Activated CD8-positive, alpha-beta memory T cell treated with anti-CD3 and anti-CD28 coated beads, Interleukin-2, amount 10 ng/mL, durations not matched to agents 7 days and 5 days (primary cell): ENCODE measurements at places on chromosomes 1 and 21. TPM values are rescaled to one million over a fixed set of nuclear protein-coding genes. Genes with fewer than 3 reads are reported as not detected.

DNA sequence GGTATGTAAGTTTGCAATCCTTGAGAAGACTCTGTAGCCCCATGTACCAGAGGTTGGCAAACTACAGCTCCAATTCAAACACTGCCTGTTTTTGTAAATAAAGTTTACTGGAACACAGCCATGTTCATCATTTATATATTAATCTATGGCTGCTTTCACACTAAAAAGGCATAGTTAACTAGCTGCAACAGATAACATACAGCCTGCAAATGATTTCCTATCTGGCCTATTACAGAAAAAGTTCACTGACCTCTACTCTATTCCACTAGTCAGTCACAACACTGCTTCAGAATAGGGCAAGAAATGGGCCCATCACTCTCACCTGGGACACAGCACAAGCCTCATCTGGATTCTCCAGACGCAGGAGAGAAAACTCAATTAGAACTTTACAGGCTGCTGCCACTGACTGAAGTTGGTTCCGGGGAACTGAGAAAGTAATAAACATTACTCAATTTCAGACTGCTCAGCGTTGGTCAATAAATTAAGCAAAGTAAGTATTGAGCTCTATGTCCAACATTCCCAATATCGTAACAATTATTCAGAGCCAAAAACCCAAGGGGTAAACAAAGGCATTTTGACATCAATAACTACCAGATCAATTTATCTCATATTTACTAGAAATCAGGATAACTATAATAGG, 10.6 kb downstream of the UBR4 start:
- peaks cover 19% of the 10 kb centered on the region for H3K4me1 ChIP-seq
- no peaks in the 10 kb centered on the region for H3K27me3 ChIP-seq
- H3K36me3 ChIP-seq: peaks cover 36% of the 10 kb centered on the region
- DNase-seq: no peak

S100A14 gene
- not detected for total RNA-seq

DNA sequence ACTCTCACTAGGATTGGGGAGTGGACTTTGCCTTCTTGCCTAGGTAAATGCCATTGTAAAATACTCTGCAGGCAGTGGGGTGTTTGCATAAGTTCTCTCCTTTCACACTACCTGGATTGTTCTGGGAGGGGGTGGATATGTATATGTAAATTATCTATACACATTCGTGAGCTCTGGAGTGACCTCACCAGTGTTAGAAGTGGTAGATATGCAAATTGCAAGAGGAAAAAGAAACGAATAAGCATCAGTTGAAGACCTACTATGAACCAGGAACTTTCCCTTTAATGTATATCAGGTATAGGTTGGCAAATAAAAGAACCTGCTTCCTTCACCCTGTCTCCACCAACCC, 1.5 kb upstream of the ARHGEF11 start:
- peaks cover 10% of the 10 kb centered on the region for H3K4me1 ChIP-seq
- no peak overlapping the region for H3K4me3 ChIP-seq
- no peak overlapping the region for H3K27ac ChIP-seq
- DNase-seq: no peak
- H3K27me3 ChIP-seq: peaks cover 82% of the 10 kb centered on the region

DNA sequence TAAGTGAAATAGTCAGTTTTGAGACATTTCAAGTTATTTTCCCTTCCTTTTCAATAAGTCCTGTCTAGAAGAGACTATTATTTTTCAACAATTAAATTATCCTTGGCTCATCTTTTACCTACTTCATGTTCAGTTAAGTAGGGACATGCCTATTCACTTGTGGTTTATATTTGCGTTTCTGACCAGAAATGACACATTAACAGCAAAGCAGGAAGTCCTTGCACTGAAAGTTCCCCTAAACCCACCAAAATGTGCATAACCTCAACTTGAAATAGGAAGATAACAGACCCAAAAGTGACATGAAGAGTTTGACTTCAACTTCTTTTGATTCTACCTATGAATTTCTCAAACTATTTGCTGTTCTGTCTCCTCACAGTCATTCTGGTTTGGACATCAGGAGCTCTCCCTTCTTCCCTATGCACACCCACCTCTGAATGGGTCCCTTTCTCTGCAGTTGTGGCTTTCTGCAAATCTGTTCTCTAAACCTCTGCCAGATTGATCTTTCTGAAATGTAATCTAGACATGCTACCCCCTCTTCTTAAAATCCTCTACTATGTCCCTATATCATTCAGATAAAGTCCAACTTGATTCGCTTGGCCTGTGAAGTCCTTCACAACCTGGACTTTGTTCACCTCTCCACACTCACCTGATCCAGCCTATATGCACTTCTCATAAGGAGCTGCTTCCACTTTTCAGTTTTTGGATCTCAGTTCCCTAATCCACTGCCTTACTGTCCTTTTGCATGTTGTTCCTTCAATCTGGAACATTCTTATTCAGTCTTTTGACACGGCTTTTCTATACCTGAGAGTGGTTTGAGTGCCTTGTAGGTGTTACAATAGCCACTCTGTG, 661.5 kb upstream of the ADGRL4 start:
- no peak overlapping the region for H3K27ac ChIP-seq
- DNase-seq: no peak
- H3K36me3 ChIP-seq: no peaks in the 10 kb centered on the region
- no peaks in the 10 kb centered on the region for H3K4me1 ChIP-seq
- no peaks in the 10 kb centered on the region for H3K27me3 ChIP-seq

DNA sequence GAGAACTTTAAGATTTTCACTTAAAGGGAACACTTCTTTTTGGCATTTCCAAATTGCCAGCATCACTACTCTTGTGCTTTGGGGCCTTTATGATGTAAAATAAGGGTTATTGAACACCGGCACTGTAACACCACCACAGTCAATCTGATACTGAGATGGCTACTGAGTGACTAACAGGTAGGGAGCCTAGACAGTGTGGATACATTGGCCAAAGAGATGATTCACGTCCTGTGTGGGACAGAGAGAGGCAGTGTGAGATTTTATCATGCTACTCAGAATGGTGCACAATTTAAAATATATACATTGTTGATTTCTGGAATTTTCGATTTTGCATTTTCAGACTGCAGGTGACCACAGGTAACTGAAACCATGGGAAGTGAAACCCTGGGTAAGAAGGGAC, 261.6 kb downstream of the SPATA17 start:
- no peak overlapping the region for H3K4me3 ChIP-seq
- H3K4me1 ChIP-seq: no peaks in the 10 kb centered on the region
- H3K36me3 ChIP-seq: no peaks in the 10 kb centered on the region
- H3K27me3 ChIP-seq: no peaks in the 10 kb centered on the region
- no peak overlapping the region for H3K27ac ChIP-seq

DNA sequence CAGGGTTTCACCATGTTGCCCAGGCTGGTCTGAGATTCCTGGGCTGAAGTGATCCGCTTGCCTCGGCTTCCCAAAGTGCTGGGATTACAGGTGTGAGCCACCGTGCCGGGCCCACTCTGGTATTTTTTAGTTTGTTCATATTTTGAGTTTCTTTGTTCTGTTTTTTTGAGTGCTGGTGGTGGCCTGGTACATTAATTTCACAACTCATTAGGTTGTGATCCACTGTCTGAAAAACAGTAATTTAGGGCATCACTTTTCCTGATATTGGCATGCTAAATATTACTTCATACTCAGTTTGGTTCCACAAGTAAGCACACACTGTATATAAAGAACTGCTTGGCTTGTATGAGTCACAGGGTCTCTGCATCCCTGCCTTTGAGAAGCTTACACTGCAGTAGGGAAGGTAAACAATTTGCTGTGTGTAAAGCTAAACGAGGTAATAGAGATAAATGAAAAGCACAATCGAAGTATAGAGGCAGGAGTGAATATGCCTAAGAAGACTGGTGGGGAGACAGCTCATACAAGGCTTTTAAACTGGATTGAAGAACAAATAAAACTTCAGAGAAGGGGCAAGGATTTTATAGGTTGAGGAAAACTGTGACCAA, 7.7 kb downstream of the SNX27 start:
- no peak overlapping the region for H3K4me3 ChIP-seq
- H3K27ac ChIP-seq: no peak overlapping the region
- peaks cover 41% of the 10 kb centered on the region for H3K4me1 ChIP-seq
- no peak for DNase-seq

- no peak for DNase-seq
- no peak overlapping the region for H3K4me3 ChIP-seq
- no peaks in the 10 kb centered on the region for H3K27me3 ChIP-seq
- H3K27ac ChIP-seq: no peak overlapping the region
- H3K4me1 ChIP-seq: no peaks in the 10 kb centered on the region
Measured at GRCh38 chr21:15986277-15986676, 256.5 kb downstream of the USP25 start.

GRCh38 chr1:118783095-118783758, 204.9 kb downstream of the TBX15 start:
- DNase-seq: no peak
- H3K4me1 ChIP-seq: no peaks in the 10 kb centered on the region
- H3K36me3 ChIP-seq: no peaks in the 10 kb centered on the region
- H3K27me3 ChIP-seq: no peaks in the 10 kb centered on the region

DNA sequence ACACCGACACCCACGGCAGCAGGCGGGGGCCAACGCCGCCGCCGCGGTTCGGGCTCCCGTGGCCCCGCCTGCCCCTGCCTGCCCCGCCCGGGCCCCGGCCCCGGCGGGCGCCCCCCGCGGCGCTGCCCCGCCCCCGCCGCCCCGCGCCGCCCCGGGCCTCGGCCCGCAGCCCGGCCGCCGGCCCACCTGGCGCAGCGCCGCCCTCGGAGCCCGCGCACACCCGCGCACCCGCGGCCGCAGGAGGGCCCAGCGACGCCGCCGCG, at the start of gene WNT3A:
Gene WNT3A (plus strand): TSS at position 213 of the 263 bp plus-strand sequence. CDS start 131 bp downstream, outside the sequence.
- H3K4me1 ChIP-seq: peaks cover 8% of the 10 kb centered on the region
- H3K36me3 ChIP-seq: no peaks in the 10 kb centered on the region
- no peak within 1 kb of the TSS for H3K27ac ChIP-seq
- DNase-seq: no peak
- H3K4me3 ChIP-seq: no peak within 1 kb of the TSS
- H3K27me3 ChIP-seq: peaks cover 73% of the 10 kb centered on the region

DNA sequence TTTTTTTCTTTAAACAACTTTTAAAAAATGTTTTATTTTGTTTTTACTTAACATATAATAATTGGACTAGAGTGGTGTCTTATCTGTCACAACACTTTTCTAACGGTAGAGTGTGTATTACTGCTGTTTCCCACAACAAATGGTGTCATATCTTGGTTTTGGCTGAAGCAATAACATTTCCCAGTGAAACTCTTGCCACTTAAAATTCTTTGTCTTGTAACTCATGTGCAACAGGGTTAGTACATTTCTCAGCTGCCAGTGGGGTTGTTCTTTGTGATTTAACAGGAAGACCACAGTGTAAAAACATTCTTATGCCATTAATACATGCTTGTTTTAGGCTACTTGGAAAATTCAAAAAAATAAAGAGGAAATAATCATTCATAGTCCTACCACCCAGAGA, 43.5 kb downstream of the ALPL start:
- peaks cover 35% of the 10 kb centered on the region for H3K27me3 ChIP-seq
- H3K4me1 ChIP-seq: peaks cover 4% of the 10 kb centered on the region
- no peak for DNase-seq
- H3K27ac ChIP-seq: no peak overlapping the region
- no peaks in the 10 kb centered on the region for H3K36me3 ChIP-seq

DNA sequence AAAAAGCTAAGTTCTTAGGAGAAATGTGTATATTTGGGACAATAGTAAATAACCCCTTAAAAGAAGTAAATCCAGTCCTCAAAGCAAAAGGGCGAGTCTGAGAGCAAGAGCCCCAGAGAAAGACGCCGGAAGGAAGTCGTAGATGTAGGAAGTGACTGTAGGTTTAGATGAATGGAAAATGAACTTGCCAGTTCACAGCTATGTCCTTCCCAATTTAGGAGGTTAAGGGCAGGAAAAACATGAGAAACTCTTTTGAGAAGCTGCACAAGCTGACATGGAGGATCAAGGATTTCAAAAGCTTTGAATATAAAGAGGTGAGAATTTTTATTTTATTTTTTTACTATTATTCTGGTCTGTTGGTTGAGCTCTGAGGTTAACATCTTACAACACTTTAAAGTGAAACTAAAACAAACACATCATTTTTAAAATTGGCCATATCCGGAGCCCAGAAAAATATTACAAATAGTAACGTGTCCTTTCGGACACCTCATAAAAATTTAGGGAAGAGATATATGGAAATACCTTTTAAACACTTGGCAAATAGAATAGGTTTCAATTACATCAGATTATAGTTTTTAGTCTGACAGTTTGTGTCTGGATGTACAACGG, 1178.6 kb downstream of the MRPL39 start:
- H3K4me1 ChIP-seq: peaks cover 2% of the 10 kb centered on the region
- no peak for DNase-seq
- no peaks in the 10 kb centered on the region for H3K27me3 ChIP-seq
- no peaks in the 10 kb centered on the region for H3K36me3 ChIP-seq
- H3K4me3 ChIP-seq: peak overlapping the region; percentile 70

DNA sequence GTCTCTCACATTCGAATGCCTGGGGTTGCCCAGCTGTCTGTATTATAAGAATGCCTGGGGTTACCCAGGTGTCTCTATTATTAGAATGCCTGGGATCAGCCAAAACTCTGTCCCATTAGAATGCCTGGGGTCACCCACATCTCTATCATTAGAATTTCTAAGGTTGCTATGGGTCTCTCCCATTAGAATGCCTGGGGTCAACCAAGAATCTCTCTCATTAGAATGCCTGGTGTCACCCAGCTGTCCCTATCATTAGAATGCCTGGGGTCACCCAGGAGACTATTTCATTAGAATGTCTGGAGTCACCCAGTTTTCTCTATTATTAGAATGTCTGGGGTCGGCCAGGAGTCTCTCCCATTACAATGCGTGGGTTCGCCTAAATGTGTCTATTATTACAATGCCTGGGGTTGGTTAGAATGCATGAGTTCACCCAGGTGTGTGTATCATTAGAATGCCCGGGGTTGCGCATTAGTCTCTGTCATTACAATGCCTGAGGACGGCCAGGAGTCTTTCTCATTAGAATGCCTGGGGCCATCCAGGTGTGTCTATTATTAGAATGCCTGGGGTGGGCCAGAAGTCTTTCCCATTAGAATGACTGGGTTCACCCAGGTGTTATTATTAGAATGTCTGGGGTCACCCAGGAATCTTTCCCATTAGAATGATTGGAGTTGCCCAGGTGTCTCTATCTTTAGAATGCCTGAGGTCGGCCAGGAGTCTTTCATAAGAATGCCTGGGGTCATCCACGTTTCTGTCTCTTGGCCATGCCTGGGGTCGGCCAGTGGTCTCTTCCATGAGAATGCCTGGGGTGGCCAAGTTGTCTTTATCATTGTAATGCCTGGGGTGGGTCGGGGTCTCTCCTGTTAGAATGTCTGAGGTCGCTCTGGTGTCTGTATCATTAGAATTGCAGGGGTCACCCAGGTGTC, 59.6 kb downstream of the RNF187 start:
- no peak overlapping the region for H3K27ac ChIP-seq
- H3K36me3 ChIP-seq: no peaks in the 10 kb centered on the region
- no peak overlapping the region for H3K4me3 ChIP-seq
- no peak for DNase-seq
- no peaks in the 10 kb centered on the region for H3K27me3 ChIP-seq

DNA sequence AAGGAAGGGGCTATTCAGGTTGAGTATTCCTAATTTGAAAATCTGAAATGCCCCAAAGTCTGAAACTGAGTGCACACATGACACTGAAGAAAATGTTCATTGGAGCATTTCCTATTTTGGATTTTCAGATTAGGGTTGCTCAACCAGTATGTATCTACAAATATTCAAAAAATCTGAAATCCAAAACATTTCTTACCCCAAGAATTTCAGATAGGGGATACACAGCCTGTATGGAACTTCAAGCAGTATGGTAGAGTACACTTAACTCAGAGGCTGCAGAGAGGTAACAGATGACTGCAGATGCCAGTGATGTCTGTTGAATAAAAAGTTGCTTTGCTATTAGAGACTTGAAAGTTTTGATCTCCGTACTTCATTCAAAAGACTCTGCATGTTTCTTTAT, 19.0 kb downstream of the YTHDF2 start:
- no peaks in the 10 kb centered on the region for H3K27me3 ChIP-seq
- DNase-seq: no peak
- no peak overlapping the region for H3K27ac ChIP-seq
- H3K36me3 ChIP-seq: peaks cover 30% of the 10 kb centered on the region
- peaks cover 21% of the 10 kb centered on the region for H3K4me1 ChIP-seq
